ENCODE measurements at places on chromosomes 4 and X. TPM values are rescaled to one million over a fixed set of nuclear protein-coding genes. Genes with fewer than 3 reads are reported as not detected.

The KIT gene
- total RNA-seq = not detected

The PF4V1 gene
- not detected for total RNA-seq

The ADH1A gene
- total RNA-seq = not detected

The MAGEA11 gene
- not detected for total RNA-seq

The SLC10A6 gene
- total RNA-seq = 12.7 TPM

The DGAT2L6 gene
- not detected for total RNA-seq

Measured in foreskin keratinocyte (primary cell).